ENCODE measurements at places on chromosomes 6 and 20. TPM values are rescaled to one million over a fixed set of nuclear protein-coding genes. Genes with fewer than 3 reads are reported as not detected.
A peak's percentile ranks its signal among the peaks of the same experiment; 100 is the strongest.

The SLC22A16 gene
- not detected for total RNA-seq

The CDH22 gene
- not detected for total RNA-seq

The TGM3 gene
- not detected for total RNA-seq

The OR2H2 gene
- not detected for total RNA-seq

- H3K4me1 ChIP-seq: no peaks in the 10 kb centered on the region
- peak; percentile 2 for DNase-seq
- no peaks in the 10 kb centered on the region for H3K36me3 ChIP-seq
- H3K27ac ChIP-seq: no peak within 1 kb of the TSS
- H3K4me3 ChIP-seq: no peak within 1 kb of the TSS
These were observed at the start of gene HTR1E for GRCh38 chr6:86937219-86938079. TSS of gene HTR1E (plus strand) at chr6:86937528. CDS start at chr6:87015335, 77,807 bp downstream.

- H3K4me3 ChIP-seq: no peak overlapping the region
- peaks cover 3% of the 10 kb centered on the region for H3K4me1 ChIP-seq
- H3K27ac ChIP-seq: no peak overlapping the region
- H3K36me3 ChIP-seq: peaks cover 5% of the 10 kb centered on the region
These were observed 61.0 kb downstream of the NUDT3 start for GRCh38 chr6:34331371-34332050.

DNA sequence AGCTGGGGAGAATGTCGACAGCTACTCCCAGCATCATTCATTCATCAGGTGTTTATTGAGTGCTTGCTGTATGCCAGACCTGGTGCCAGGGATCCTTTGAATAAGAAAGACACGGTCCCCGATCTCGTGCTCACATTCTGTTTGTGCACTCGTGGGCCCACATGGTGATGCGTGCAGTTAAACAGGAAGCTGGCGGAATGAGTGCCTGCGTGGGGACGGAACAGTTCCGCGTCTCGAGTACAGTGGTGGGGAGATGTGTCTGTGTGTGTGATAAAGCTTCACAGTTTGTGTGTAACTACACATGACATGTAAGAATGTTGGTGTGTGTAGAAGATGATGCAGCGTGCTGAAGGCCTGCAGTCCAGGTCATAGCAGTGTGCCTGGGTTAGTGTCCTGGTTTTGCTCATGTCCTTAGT, 6.5 kb downstream of the RBM38 start:
- H3K4me1 ChIP-seq: peaks cover 6% of the 10 kb centered on the region
- no peak for DNase-seq
- no peak overlapping the region for H3K27ac ChIP-seq
- H3K4me3 ChIP-seq: no peak overlapping the region
